Stimulated activated CD4-positive, alpha-beta T cell treated with anti-CD3 and anti-CD28 coated beads, Interleukin-15, amount 100 ng/mL, for 24 hours (primary cell): ENCODE measurements at places on chromosomes 3 and 15.

DNA sequence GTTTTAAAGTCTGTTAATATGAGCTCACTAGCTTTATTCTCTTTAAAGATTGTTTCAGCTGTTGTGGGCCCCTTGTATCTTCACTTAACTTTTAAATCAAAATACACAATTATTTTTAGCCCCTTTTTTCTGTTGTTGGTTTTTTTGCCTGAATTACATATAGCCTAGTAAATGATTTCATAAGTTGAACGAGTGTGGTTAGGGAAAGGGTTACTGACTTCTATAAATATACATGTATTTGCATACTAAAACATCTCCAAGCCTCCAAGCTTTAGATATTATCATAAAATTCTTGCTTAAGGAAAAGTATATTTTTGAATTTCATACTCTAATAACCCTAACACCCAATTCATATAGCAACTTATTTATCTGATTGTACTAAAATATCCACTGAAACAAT lies 73.2 kb upstream of the ARL6 start:
- DNase-seq, result no peak

- DNase-seq, result peak; percentile 45
These were observed 33.9 kb downstream of the PFN2 start for GRCh38 chr3:149936812-149937230.

DNA sequence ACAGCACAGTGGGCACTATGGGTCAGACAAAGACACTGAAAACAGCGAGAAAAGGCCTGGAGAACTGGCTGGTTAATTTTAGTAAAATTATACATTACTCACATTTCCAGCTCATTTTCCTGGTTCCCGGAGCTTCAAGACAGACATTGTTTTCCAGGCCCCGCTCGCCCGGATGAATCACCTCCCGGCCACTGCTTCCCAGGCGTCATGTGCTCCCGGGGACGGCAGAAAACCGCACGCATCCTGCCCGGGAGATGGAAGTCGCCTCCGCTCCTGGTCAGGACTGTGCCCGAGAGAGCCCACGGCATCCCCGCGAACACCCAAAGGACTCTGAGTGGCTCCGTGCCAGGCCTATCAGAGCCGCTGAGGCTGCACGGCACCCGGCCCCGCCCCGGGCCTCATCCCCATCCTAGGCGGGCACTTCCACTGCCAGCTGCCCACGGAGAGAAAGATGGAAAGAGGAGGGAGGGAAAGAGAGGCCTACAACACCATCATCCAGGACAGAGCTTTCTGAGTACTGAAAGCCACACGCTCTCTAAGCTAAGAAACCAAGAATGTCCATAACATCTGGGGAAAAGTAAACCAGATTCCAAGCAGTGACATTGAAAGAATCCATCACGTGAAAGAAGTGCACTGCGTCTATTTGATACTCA lies 75.1 kb downstream of the VGLL4 start:
- DNase-seq, result no peak

DNA sequence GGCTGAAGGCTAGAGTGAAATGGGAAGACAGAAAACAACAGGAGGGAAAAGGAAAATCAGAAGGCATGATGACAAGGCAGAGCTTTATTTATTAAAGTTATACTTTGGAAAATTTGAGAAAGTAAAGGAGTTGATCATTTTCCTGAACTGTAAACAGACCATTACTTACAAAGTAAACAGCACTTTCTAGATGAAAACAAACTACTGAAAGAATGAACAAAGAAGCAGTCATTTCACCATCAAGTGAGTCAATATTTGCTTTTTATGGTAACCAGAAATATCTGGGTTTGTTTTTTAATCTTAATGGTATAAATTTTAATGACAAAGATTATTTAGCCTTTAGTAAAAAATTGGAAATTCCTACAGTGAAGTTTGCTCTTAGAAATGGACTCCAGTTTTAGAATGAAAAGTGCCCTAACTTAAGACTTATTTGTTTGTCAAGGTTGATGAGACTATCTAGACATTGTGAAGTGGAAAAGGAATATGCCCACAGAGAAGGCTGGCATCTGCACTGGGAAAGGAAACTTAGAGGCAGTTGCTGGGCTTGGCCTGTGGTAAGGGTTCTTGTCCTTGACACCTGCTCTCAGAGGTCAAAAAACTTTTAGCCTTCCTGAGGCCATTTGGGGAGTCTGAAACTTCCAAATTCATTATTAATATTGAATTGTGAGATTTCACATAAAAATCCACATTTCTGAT lies 47.2 kb downstream of the SPTSSB start:
- no peak for DNase-seq

GRCh38 chr15:31733424-31733823 lies 296.9 kb upstream of the CHRNA7 start:
- DNase-seq, result no peak

GRCh38 chr3:169522595-169523529 lies 140.7 kb downstream of the MECOM start:
- DNase-seq, result no peak

DNA sequence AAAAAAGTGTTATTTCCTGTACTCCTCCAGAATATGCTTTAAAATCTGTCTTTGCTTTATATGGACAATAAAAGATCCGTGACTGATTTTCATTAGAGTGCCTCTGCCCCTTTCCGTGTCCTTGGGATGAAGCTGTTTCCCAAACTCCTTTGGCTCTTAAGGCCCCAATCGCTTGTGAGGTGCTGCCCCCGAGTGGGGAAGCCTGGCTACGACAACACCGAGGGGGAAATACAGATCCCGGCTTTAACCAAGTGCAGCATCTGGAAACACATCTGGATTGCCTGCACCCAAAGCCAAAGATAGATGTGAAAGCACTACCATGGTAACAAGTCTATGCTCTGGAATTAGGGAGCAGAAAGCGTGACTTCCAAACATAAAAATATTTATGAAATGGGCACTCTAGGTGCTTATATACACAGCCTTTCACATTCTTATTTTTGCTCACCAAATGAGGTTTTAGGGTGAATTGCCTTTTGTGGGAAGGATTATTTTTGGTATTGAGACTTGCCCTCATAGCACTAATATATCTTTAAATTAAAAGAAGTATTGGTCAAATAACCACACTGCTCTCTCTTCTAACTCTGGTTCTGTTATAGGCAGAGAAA lies 40.6 kb upstream of the ADCY5 start:
- DNase-seq, result peak; percentile 57

DNA sequence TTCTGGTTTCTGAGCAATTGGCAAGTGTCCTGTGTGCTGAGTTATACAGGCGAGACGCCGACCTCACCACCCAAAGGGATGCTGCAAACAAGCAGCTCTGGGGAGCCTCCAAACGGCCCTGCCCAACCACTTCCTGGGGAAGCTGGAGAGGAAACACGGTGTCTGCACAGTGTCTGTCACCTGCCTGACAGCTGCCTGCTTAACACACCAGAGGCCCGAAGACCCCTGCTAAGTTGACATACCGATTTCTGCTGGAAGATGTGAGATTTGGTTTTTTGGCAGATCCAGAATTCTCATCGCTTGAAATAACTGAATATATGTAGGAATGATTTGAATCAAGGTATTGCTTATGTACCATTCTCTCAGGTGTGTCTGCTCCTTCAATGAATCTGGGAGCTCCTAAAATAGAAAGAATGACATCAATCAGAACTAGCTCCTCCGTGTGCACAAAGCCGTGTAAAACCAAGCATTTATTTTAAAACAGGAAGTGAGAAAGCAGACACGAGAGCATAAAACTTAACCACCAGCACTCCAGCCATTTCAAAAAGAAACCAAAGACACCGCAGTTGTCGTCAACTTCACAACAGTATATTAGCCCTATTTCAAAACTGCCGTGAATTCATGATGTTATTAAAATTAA lies 27.2 kb downstream of the LRRC2 start:
- DNase-seq, result peak; percentile 78

DNA sequence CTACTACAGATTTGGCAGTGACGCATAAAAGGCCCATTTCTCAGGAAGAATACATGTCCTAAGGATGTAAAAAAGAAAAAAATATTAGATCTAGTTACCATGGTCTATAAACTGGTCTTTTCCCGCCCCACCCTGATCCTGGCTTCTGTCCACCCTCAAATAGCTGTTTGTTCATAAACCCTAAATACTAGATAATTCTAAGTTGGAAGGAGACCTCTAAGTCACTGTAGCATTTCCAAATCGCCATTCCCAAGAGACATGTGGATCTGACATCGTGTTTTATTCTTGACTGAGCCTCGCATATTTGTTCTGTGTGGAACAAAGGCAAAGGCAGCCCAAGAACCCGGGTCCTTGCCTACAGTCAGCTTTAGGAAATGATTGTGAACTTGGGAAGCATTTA lies 49.0 kb downstream of the LMCD1 start:
- no peak for DNase-seq

GRCh38 chr3:157098823-157099185 lies 61.1 kb downstream of the CCNL1 start:
- no peak for DNase-seq

- no peak for DNase-seq
These were observed 29.6 kb downstream of the LRRC3B start for GRCh38 chr3:26652164-26652563.

DNA sequence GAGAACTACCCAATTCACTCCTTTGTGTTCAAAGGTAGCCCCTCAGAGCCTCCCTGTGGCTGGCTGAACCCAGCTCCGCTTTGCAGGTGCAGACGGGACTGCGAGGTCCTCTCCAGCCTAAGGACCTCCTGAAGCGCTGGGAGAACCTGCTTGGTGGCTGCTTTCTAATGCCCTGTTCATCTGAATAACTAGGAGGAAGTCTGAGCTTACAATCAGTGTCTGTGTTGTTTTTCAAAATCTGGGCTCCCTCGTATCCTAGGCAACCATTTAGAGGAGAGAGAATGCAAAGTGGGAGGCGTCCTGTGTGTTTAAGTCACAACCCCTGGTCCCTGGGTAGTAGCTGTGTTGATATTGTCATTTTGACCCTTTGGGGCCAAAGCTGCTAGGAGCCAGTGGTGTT lies 99.9 kb downstream of the GABRG3 start:
- DNase-seq, result no peak

DNA sequence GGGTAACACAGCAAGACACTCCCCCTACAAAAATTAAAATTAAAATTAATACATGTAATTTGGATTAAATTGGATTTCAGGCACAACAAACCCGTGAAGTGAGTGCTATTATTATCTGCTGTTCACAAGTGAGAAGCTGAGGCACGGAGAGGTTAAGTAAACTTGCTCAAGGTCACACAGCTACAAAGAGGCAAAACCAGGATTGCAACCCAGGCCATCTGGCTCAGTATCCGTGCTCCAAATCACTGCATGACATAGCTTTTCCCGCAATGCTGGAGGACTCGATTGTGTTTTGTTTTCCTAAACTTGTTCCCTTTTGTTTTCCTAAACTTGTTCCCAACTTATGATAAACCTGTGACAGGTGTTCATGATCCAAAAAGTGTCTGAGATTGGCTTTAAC lies 19.9 kb upstream of the C15orf39 start:
- no peak for DNase-seq

- no peak for DNase-seq
These were observed 124.6 kb downstream of the ZNF621 start for GRCh38 chr3:40649346-40649745.

GRCh38 chr3:170956647-170957046 lies 48.2 kb upstream of the EIF5A2 start:
- DNase-seq, result no peak

DNA sequence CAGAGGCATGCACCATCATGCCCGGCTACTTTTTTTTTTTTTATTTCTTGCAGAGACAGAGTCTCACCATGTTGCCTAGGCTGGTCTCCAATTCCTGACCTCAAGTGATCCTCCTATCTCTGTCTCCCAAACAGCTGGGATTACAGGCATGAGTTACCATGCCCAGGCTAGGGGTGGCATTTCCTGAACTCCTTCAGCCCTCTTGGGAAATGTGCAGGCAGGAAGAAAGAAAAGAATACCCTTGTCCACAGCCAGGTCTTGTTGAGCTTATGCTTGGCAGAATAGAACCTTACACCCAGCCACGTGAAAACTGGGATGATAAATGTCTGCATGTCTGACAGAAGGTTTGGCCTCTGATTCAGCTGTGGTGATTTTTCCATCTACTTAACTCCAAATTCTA lies 30.2 kb upstream of the SNRPN start:
- no peak for DNase-seq

- DNase-seq, result no peak
These were observed 49.3 kb downstream of the CMTM6 start for GRCh38 chr3:32453346-32453745.

- no peak for DNase-seq
These were observed 61.4 kb downstream of the ZNF609 start for GRCh38 chr15:64521726-64522164.

DNA sequence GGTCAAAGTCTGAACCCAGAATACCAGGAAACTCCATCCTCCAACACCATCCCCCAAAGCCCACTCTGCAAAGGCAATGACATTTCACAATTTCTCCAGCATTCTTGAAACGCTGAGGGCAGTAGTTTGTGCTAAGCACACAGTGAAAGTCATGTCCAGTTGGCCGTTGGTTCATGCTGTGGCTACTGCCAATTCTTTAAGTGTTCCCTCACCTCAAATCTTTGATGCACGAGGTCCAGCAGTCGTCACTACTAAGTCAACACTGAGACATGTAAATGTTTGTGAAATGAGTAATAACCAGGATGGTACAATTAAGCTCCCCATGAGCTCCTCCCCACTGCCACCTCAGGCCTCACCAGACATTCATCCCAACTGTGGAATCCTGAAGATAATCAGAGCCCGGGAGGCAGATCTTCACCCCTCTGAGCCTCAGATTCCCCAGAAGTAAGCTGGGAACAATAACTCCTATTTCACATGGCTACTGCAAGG lies 7.0 kb downstream of the SUCLG2 start:
- no peak for DNase-seq

DNA sequence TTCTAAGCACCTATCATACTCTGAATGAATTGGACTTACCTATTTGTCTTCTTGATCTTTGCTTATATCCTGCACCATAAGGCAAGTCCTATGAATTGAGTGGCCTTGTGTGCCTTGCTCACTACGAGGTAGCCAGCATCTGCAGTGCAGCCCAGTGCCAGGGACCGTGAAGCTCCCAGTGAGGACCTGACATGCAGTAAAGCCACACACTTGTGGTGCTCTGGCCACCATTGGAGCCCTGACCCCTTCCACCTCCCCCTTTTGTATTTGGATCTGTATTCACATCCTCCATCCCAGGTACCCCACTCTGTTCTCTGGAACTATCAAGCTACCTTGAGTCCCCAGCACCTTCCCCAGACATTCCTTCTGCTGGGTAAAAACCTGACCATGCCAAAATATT lies 52.1 kb downstream of the BSN start:
- peak; percentile 10 for DNase-seq

DNA sequence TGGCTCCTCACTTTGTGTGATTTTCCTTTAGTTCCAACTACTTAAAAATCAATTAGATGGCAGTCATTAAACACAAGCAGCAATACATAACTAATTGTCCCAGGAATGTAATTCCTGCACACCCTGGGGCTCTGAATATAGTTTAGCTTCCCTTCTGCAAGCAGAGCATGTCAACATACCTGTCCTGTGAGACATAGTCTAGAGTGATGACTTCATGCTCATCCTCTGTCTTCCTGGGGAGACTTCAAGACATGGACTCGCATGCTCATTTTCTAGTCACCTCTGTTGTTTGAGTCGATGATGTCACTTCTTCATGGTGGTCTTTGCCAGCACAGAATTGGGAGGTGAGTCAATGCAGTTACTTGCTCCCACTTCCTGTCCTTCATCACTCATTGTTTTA lies 15.7 kb downstream of the C3orf52 start:
- no peak for DNase-seq
